ENCODE measurements at places on chromosomes 13 and 19.

- no peak for DNase-seq
Observed at GRCh38 chr19:46100344-46100743, 24.1 kb downstream of the IGFL3 start.

DNA sequence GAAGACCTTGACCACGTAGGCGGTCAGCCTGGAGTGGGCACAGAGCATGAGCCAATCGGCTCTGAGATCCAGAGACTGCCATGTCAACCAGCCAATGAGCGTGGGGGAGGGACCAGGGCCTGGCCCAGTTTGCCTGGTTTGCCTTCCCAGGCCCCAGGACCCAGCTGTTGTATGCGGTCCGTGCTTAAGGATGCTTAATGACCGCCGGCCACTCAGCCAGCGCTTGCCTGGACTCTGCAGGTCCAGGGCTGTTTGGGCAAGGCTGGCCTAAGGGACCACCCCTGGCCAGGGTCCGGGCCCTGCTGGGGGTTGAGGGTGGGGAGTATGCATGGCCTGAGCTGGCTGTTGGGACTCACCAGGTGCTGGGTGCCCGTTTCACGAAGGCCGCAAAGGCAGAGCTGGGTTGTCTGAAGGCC is 23.1 kb upstream of the TNFSF14 start:
- DNase-seq = no peak

DNA sequence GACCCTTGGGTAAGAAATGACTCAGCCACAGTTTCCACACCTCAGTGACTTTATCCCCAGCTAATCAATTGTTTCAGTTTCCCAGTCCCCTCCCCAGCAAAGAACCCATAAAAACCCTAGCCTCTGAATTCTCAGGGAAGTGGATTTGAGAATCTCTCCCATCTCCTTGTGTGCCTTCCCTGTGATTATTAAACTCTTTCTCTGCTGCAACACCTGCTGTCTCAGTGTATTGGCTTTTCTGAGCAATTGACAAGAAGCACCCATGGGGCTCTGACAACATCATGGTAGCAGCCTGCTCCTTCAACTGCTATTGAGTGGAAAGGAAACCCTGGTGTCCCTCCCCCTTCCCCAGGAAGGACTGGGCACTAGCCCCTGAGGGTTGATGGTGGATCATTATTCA is 73.7 kb downstream of the UQCRFS1 start:
- DNase-seq = no peak

DNA sequence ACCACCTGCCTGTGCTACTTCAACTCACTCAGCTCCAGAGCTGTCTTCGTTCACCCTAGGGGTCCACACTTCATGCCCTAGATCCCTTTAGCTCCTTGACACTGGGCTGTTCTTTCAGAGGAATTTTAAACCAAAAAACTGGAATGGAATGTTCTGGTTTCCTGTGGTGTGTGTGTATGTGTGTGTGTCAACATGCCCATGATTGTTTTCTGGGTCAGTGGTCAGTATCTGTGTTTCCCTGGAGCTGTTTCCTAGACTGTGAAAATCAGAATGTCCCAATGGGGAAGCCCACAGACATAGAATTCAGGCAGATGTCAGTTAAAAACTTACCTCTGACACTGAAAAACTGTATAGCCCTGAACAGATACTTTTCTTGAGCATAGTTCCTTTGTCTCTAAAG is 1.3 kb downstream of the PMIS2 start:
- DNase-seq = no peak

- no peak for DNase-seq
Observed at GRCh38 chr19:51257471-51257870, 6.6 kb downstream of the SIGLECL1 start.

DNA sequence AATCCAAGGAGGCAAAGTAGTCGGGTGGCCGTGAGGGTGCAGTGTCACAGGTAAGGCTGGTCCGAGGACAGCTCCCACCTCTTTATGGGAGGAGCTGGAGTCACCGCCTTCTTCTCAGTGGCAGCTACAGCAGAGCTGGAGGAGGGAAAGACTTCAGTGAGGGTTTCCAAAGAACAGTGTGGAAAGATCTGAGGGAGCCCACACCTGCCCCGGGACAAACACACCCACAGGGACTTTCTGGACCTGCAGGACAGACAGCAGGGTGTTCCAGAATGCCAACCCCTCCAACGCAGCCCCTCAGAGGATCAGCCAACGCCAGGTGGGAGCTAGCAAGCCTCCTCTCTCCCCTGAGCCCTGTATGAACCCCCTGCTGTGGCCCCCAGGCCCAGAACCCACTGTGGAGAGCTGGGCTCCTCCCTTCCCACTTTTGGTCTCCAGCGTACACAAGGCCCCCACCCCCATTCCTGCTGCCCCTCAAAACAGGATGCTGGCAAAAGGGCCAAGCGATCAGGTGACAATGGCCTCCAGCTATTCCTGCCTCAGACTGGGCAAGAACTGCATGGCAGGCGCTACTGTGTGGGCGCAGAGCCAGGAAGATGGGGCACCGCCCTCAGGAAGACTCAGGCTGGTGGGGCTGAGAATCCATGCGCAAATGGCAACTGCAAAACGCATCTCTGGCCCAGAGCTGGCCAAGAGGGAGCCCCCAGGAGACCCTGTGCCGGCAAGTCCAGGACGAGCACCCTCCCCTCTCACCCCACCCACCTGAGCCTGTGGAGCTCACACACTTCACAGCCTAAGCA is 3.5 kb upstream of the CD320 start:
- no peak for DNase-seq

DNA sequence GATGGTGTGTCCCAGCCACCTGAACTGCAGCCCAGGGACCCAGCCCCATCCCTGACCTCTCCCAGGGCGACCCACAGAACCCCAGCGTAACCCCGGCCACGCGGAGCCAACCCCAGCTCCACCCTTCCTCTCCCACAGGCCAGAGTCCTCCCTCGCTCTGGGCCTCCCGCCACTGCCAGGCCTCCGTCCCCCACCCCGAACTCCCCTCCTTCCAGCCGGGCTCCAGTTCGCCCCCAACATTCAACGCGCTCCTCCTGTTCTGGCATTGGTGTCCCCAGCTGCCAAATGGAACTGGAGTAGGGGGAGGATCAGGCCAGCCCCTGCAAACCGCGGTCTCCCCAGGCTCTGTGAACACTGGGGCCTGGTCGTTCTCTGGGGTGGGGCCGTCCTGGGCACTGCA is 7.4 kb downstream of the LINGO3 start:
- DNase-seq = no peak

- DNase-seq = no peak
Observed at GRCh38 chr13:101626925-101627555, 174.6 kb downstream of the ITGBL1 start.

DNA sequence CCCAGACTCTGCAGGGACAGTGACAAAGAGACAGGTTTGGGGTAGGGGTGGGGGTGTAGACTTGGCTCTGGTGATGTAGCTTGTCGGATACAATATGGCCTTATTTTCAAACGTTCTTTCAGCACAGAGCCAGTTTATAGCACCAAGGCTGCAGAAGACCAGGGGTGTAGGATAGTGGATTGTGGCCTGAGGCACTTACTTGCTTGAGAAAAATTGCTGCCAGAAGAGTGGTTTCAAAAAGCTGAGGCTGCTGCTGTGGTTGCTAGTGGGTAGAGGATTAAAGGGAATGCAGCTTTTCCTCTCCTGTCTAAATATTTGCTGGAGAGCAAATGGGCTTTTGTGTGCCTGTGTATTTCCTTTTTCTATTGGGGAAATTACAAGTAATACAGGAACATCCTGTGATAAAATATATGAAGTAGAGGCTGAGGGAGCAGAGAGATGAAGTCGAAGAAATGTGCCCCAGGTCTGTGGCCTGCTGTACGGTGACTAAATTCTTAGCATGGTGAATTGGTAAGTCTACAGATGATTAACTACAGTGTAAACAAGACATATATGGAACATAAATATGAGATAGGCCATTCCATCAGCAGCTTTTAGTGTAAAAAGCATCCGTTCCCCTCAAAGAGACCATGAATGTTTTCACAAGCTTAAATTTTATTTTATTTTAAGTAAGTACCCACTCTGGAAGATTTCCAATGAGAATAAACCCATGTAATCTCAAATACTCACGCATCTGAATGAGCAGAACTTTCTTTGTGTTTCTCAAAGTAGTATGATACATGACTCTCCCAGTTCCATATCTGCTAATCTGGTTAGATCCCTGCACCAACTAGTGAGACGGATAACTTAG is 112.9 kb downstream of the LRCH1 start:
- DNase-seq = no peak

- DNase-seq = no peak
Observed at GRCh38 chr13:22427066-22427465, 753.7 kb upstream of the SGCG start.

GRCh38 chr13:43196750-43197370 is 173.5 kb downstream of the DNAJC15 start:
- DNase-seq = no peak

- DNase-seq = no peak
Observed at GRCh38 chr19:50046649-50047503, 21.1 kb downstream of the ZNF473 start.

GRCh38 chr13:30681843-30682242 is 53.5 kb upstream of the ALOX5AP start:
- DNase-seq = no peak

DNA sequence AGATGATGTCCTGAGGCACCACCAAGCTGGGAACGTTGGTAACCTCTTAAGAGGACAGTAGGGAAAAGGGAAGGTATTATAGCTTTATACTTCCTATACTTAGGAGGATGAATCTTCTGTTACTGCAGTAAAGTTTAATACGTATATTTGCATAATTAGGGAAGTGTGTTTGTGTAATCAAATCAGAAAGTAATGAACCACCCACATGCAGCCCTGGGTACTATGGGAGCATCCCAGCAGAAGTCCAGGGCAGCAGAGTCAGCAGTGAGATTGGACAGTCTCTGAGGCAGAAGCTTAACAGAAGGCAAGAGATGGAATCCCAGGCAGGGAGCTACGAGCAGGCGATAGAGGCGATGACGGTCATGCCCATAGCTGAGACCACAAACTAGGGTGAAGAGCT is 12.5 kb downstream of the SAFB start:
- DNase-seq = no peak

DNA sequence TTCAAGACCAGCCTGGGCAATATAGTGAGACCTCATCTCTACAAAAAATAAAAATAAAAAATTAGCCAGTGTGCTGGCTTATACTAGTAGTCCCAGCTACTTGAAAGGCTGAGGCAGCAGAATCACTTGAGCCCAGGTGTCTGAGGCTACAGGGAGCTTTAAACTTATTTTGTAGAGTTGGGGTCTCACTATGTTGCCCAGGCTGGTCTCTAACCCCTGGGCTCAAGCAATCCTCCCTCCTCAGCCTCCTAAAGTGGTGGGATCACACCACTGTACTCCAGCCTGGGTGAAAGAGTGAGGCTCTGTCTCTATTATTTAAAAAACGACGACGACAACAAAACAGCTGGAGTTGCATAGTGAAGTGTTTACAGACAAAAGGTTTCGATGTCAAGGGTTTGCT is 8.0 kb downstream of the RAB3D start:
- no peak for DNase-seq

GRCh38 chr13:24748061-24748400 is 15.9 kb upstream of the RNF17 start:
- DNase-seq = no peak

- DNase-seq = peak; percentile 67
Observed at GRCh38 chr13:98033277-98034247, 80.1 kb downstream of the IPO5 start.

- DNase-seq = no peak
Observed at GRCh38 chr13:113116206-113116800, 6.3 kb upstream of the F10 start.

- no peak for DNase-seq
Observed at GRCh38 chr19:3154957-3155736, 19.3 kb downstream of the GNA15 start.

- DNase-seq = no peak
Observed at GRCh38 chr13:41820581-41821237, 140.2 kb downstream of the VWA8 start.

GRCh38 chr13:41985788-41986508 is 25.0 kb upstream of the VWA8 start:
- no peak for DNase-seq

- DNase-seq = no peak
Observed at GRCh38 chr13:47930649-47931165, 70.4 kb downstream of the SUCLA2 start.

Measured in right renal cortex interstitium (tissue), 3 donors.